ENCODE measurements at places on chromosomes 13 and 19.

DNA sequence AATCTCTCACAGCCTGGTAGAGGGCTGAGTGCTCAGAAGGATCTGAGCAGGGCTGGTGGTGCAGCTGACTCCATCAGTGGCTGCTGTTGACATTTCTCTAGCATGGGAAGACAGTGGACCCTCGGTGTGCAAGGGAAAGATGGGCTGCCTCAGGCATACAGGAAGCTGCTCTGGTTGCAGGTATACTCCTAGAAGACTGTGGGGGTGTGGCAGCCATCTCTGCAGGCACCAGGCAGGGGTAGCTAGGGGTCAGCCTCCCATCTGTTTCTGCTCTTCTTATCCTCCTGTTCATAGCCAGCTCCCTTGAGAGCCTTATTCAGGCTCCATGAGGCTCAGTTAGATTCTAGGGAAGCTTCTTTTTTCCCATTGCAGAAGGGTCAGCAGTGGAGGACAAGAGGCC is 475.5 kb downstream of the TSHZ3 start:
- DNase-seq = no peak

DNA sequence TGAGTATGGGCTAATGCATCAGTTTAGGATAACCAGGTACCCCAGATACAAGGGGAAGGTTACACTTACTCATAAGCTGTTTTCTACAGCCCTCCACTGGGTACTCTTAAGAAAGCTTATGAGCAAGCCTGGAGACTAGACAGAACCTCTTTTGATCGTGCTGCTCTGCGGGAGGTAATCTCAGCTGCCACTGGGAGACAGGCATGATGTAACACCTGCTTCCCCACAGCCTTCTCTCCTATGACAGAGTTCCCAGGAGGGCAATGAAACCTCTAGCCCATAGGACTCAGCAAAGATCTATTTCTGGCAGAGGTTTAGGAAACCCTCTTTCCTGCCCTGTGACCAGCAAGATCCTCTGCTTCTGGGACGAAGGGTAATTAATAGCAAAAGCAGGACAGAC is 65.6 kb downstream of the WASF3 start:
- DNase-seq = no peak

DNA sequence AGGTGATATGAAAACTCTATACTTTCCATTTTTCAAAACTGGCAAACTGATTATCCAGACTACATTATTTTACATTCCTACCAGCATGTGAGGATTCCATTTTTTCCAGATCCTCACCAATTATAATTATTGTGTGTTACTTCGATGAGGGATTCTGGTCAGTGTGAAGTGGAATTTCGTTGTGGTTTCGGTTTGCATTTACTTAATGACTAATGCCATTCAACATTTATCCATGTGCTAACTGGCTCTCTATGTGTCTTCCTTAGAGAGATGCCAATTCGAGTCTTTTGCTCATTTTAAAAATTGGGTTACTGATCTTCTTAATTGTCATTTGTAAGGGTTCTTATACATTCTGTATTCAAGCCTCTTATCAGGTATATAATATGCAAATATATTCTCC is 1551.3 kb upstream of the MIR17HG start:
- DNase-seq = no peak

DNA sequence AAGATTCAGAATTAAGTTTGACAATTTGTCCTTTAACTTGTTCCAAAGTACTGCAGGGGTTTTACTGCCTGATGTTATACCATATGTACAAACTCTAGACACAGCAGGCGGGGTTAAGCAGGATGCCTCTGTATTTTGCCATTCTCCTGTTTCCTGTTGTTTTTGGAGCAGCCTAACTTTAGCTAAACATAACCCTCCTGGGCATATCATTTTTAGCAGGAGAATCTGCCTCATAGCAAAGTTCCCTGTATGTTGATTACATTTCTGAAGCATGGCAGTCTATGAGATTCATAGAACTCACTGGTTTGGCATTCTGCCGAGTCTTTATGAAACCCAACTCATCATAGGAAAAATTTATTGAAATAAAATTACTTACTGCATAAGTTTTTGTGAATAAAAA is 5.2 kb downstream of the LHFPL6 start:
- no peak for DNase-seq

DNA sequence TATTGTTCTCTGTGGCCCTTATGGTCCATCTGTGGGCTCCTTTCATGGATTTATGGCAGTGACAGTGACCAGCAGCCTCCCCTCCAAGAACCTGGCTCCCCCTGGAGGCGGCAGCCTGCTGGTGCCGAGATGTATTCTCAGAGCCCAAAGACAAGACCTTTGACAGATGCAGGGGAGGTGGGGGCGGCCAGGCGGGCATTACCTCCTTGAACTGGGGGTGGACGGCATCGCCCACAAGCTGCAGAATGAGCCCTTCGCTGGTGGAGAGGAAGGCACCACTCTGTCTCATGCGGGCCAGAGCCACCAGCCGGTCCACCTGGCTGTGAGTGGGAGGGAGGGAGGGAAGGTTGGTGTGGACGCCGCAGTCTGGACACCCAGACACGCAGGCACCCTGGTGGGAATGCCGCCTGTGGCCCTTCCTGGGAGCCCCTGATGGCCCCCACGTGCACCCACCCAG is 6.6 kb downstream of the ISOC2 start:
- peak; percentile 46 for DNase-seq

- no peak for DNase-seq
These were observed 3.3 kb upstream of the UQCR11 start for GRCh38 chr19:1608359-1609102.

- DNase-seq = no peak
These were observed 36.8 kb downstream of the RAB20 start for GRCh38 chr13:110524541-110525257.

GRCh38 chr19:38234615-38235014 is 10.6 kb upstream of the DPF1 start:
- DNase-seq = no peak

GRCh38 chr19:3132971-3133792 is 2.7 kb upstream of the GNA15 start:
- no peak for DNase-seq

- peak; percentile 62 for DNase-seq
These were observed at the start of gene SYT3 for GRCh38 chr19:50639121-50640112. SYT3 (minus strand) TSS chr19:50639881; CDS start chr19:50637411, 2,470 bp downstream.

Measured in hypothalamus (tissue), 51 donors.